IMR-90 (cell line): ENCODE measurements at places on chromosomes 13 and 19. TPM values are rescaled to one million over a fixed set of nuclear protein-coding genes. Genes with fewer than 3 reads are reported as not detected.

The LPAR2 gene
- total RNA-seq: under 0.01 and 0.28 TPM in 2 replicates

The NLRP12 gene
- not detected in 2 replicates for total RNA-seq

The ABCA7 gene
- total RNA-seq: 0.36 and 0.56 TPM in 2 replicates

The MBD3L2 gene
- not detected in 2 replicates for total RNA-seq

The SYT3 gene
- not detected in 2 replicates for total RNA-seq

The ZNF582 gene
- total RNA-seq: 1.7 and 1.8 TPM in 2 replicates

The PGLYRP2 gene
- not detected in 2 replicates for total RNA-seq

The FOXA3 gene
- total RNA-seq: not detected in 2 replicates

The PNMA8C gene
- under 0.01 and 0.18 TPM in 2 replicates for total RNA-seq

The ELSPBP1 gene
- total RNA-seq: not detected in 2 replicates

The SELENOV gene
- total RNA-seq: not detected in 2 replicates

The SIGLEC5 gene
- total RNA-seq: not detected in 2 replicates

The ZNF560 gene
- 0.90 and 1.1 TPM in 2 replicates for total RNA-seq

The C19orf53 gene
- total RNA-seq: 61.3 and 68.3 TPM in 2 replicates

The SIGLEC9 gene
- not detected in 2 replicates for total RNA-seq

The NLRP5 gene
- not detected in 2 replicates for total RNA-seq

The CEACAM4 gene
- total RNA-seq: not detected in 2 replicates

The FBN3 gene
- not detected in 2 replicates for total RNA-seq

The ZNF829 gene
- 3.0 and 3.3 TPM in 2 replicates for total RNA-seq

The GGACT gene
- total RNA-seq: 2.0 and 2.2 TPM in 2 replicates

The COL4A2 gene
- 90.7 and 97.5 TPM in 2 replicates for total RNA-seq

The RNF17 gene
- 0.18 and 0.28 TPM in 2 replicates for total RNA-seq

The TEX29 gene
- total RNA-seq: not detected in 2 replicates

The KLK8 gene
- not detected in 2 replicates for total RNA-seq

The STOML3 gene
- not detected in 2 replicates for total RNA-seq

The RFPL4A gene
- total RNA-seq: not detected in 2 replicates

The DBP gene
- total RNA-seq: 2.5 and 3.6 TPM in 2 replicates

The LIPE gene
- 0.83 and 1.1 TPM in 2 replicates for total RNA-seq

The MYPOP gene
- total RNA-seq: 0.28 and 0.36 TPM in 2 replicates

The ZNF540 gene
- total RNA-seq: 0.28 and 0.54 TPM in 2 replicates

The FAM216B gene
- not detected in 2 replicates for total RNA-seq

The RXFP2 gene
- total RNA-seq: not detected in 2 replicates

The SLITRK1 gene
- total RNA-seq: under 0.01 TPM in 2 replicates

The F10 gene
- 7.2 and 9.1 TPM in 2 replicates for total RNA-seq

The SCGB2B2 gene
- not detected in 2 replicates for total RNA-seq

The EBI3 gene
- total RNA-seq: 0.28 and 0.36 TPM in 2 replicates

The NCCRP1 gene
- total RNA-seq: not detected in 2 replicates

The C19orf85 gene
- not detected in 2 replicates for total RNA-seq

The PAK4 gene
- 2.0 and 2.8 TPM in 2 replicates for total RNA-seq

The FFAR3 gene
- total RNA-seq: not detected in 2 replicates

The ZNF90 gene
- total RNA-seq: 0.28 and 0.36 TPM in 2 replicates

The PTGIR gene
- total RNA-seq: 0.54 and 0.56 TPM in 2 replicates

The PLK5 gene
- total RNA-seq: not detected in 2 replicates

The CD37 gene
- not detected in 2 replicates for total RNA-seq
